ENCODE measurements at places on chromosomes 13 and 19.

GRCh38 chr13:20676213-20676612 lies 27.3 kb upstream of the IL17D start:
- no peak for DNase-seq

DNA sequence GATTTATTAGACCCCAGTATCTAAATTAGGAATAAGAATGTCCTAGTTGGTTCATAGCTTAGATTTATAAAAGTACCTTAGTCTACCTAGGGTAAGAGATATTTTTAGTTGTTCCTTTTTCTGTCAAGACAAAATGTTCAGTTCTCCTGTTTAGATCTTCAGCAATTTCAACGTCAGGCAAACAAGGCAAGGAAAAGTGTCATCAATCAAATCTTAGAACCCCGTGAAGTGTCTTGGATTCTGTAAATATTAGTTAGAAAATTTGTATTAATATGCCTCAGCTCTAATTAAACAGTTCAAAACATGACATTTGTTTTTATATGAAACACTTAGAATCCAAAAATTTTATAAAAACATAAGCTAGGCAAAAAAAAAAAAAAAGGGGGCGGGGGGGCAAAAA lies 296.6 kb downstream of the PCDH9 start:
- no peak for DNase-seq

GRCh38 chr19:1266916-1267476 lies 2.1 kb upstream of the CIRBP start:
- peak; percentile 89 for DNase-seq

GRCh38 chr13:87311165-87311564 lies 360.0 kb upstream of the SLITRK5 start:
- DNase-seq, result no peak

DNA sequence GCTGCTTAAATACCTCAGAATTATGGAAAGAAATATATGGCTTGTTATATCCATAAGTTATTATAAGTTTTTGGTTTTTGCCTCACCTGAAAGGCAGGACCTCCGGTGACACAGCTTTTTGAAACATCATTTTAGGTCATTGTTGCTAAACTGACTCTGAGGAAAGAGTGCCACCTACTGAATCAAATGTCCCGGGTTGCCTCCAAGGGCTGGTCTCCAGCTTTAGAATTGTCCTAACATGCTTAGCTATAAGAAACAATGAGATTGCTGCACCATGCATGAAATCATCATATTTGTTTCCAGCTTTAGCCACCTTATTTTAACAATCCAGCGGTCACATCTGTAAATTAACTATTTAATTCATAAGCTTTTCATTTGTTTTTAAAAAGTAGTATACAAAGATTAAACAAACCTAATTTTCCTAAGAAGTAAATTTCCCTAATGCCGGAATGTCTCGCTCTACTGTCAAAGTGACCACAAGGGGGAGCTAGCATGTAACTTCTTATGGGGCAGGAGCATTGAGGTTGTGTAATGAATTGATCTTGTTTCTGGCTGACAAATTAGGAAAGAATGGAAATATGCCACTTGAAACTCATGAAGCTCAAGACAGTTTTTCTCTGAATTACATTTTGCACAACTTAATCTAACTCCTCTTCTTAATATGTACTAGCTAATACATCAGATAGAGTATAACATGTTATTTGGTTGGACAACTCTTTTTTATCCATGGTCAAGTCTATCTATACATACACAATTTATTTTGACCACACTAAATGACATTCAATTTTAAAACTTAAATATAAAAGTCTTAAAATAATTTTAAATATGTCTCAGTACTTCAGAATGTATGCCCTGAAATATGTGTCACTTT lies 6.7 kb upstream of the PCDH17 start:
- peak; percentile 59 for DNase-seq

DNA sequence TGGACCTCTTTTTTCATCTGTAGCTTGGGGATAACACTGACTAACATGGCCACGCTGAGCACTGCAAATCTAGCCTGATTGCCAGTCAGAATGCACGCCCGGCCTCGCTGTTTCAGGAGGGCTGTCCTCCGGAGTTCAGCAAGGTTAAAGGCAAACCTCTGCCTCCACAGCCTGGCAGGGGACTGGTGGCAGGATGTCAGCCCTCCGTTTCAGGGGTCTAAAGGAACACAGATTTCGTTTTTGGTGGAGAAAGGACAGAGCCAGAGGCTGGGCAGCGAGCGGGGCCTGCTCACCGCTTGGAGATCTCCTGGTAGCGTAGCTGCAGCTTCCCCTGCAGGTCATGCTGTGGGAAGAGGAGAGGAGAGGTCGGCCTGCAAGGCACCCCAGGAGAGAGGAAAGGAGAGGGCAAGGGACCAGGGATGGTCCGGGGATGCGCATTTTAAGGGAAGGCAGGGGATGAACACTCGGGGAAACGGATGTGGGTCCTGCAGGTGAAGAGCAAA lies 560 bp downstream of the NDUFA7 start:
- DNase-seq, result no peak

- DNase-seq, result no peak
These were observed 87.9 kb downstream of the URI1 start for GRCh38 chr19:30029721-30030510.

DNA sequence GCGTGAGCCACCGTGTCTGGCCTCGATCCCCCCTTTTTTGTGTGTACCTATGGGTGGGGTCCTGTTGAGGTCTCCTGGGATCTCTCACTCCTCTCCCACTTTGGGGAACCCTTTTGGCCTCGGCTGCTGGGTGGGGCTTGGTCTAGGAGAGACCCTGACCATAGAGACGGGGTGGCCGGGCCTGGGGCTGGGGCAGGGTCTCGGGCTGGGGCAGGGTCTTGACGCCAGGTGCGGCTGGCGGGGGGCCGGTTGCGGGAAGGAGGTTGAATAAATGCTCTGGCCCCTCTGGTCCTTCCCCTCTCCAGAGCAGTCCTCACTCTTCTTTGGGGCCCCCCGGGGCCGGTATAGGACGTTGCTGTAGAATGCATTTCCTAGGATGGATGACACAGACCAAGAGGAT lies 9.7 kb downstream of the TMIGD2 start:
- no peak for DNase-seq

- no peak for DNase-seq
These were observed 145.7 kb downstream of the MIPEP start for GRCh38 chr13:23743278-23744076.

DNA sequence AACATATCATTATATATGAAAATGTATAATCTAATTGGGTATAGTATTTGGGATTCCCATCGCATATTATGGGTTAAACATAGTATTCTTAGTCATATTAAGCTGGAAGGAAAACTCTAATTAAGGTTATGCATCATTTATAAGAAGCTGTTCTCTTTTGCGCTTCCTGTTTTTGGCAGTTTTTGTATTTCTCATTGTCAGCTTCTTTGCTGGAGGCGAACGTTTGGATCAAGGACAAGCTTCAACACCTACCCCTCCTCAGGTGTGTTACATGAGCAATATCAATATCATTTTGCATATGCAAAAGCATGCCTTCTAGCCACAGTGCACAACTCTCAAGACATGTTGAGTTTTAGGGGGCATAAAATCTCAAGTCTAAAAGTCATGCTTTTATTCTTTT lies 439.8 kb downstream of the TDRD3 start:
- DNase-seq, result no peak

DNA sequence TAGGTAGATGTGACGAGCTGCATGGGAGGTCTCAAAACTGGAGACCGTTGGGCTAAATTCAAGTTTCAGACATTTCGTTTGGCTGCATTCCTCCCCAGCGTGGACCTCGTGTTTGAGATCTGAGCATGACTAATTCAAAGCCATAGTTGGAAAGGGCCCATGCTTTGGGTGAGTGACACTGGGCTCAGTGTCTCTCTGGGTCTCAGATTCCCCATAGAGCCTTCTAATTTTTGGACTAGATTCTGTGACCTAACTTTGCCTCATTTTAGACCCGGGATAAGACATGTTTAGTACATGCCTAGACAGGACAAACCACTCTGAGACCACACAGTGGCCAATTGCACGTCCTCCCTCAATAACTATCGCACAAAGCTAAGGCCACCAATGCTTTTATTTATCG lies 16.6 kb downstream of the CKM start:
- no peak for DNase-seq

DNA sequence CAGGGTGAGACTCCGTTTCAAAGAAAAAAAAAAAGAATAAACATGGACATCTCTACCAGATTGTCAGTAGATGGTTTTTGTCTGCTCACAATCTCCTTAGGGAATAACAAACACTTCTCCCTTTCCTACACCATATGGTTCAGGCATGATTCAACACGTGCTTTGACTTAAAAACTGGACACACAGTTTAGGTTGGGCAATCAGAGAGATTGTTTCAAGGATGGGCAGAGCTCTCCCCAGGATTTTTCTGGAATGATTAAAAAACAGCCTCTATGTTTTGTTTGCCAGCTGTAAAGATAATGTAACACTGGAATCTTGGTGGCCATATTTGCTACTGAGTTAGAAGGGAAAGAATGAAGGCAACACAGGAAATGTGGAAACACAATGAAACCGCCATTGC lies 150.1 kb upstream of the TSC22D1 start:
- DNase-seq, result no peak

GRCh38 chr13:73394066-73394465 lies 335.3 kb downstream of the KLF5 start:
- DNase-seq, result no peak

- DNase-seq, result peak; percentile 76
These were observed 41.6 kb upstream of the ZNF730 start for GRCh38 chr19:23075031-23075733.

DNA sequence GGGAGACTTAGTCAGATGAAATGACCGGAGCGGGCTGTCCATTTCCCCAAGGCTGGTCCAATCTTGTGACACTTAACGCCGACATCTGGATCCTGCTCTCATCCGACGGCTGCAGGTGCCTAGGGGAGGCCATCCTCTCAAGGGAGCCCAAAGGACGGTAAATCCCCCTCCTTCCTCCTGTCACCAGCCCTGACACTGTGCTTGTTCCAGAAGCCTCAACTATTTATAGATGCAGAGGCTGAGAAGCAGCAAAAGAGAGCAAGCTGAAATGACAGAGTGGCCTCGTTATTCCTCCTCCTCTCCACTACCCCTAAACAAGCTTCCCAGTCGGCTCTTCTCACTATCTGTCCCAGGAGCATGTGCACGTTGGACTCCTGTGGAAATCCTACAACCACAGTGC lies 533.7 kb downstream of the LIG4 start:
- DNase-seq, result no peak

- DNase-seq, result no peak
These were observed 67.8 kb upstream of the ARHGEF7 start for GRCh38 chr13:111047326-111047725.

DNA sequence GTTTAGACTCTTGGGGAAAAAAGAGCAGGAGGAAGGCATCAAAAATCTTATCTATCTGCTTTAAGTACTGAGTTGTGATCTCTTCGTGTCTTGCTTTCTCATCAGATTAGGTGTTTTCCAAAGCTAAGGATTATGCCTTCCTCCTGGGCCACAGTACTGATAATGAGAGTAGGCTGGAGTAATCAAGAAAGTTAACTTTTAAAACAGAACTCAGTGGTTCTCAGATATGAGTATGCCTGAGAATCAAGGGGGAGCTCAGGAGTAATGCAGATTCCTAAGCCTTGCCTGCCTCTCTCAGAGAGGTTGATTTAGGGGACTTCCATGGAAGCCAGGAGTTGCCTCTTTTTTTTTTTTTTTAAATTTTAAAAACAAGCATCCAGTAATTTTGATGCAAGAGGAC lies 23.5 kb downstream of the CDADC1 start:
- DNase-seq, result no peak

Measured in neural crest cell (in vitro differentiated cells).